ENCODE measurements at places on chromosomes 5 and 9.
A peak's percentile ranks its signal among the peaks of the same experiment; 100 is the strongest.

GRCh38 chr9:34375901-34376595 is 650 bp downstream of the MYORG start:
- DNase-seq, result peak; percentile 29

GRCh38 chr5:124403281-124403680 is 343.2 kb downstream of the ZNF608 start:
- DNase-seq, result no peak

DNA sequence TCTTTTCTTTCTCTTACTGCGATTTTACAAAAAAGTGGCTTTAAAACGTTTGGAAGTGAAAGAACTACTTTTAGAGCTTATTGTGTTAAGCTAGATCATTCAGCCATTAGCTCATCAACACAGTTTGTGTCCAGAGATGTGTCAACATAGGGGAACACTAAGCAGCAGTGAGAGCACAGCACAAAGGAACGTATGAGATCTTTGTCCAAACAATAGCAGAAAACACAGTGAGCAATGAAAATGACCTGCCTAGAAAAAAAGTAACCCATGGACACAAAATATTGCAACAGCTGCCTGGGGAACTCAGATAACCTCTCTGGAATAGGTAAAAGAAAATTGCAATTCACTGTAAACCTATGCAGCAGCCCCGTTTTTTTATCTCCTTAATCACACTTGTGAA is 372.5 kb downstream of the ARHGEF28 start:
- DNase-seq, result peak; percentile 84

DNA sequence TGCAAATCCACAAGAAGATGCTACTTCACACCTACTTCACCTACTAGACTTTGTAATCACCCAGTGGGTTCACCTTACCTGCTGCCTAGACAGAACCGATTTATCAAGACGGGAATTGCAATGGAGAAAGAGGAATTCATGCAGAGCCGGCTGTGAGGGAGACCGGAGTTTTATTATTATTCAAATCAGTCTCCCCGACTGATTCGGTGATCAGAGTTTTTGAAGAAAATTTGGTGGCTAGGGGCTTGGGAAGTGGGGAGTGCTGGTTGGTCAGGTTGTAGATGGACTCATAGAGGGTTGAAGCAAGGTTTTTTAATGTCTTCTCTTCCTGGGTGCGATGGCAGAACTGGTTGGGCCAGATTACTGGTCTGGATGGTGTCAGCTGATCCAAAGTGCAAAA is 23.4 kb downstream of the SFXN1 start:
- no peak for DNase-seq
